ENCODE measurements at places on chromosomes 2 and 18. TPM values are rescaled to one million over a fixed set of nuclear protein-coding genes. Genes with fewer than 3 reads are reported as not detected.

GRCh38 chr2:107334306-107334705 is 448.3 kb upstream of the ST6GAL2 start:
- no peak for DNase-seq

GRCh38 chr2:134207589-134208209 is 46.2 kb upstream of the MGAT5 start:
- no peak for DNase-seq

KIAA2012 gene
- polyA plus RNA-seq = 0.13 TPM

GRCh38 chr2:134457765-134458472 is 204.0 kb downstream of the MGAT5 start:
- DNase-seq = no peak

NMUR1 gene
- polyA plus RNA-seq = not detected

C2orf80 gene
- not detected for polyA plus RNA-seq

DNA sequence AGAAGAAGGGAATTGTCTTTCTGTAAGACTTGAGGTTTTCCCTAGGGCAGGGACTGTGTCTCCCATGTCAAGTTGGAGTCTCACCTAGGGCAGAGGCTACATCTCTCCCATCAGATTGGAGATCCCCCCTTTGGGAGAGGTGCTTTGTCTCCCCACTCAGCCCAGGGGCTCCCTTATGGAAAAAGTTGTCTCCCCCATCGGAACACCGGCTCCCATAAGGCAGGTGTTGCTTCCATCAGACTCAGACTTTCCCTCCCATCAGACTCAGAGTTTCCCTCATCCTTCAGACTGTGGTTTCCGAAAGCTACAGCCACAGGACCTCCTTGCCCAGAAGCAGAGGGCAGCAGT is 5.8 kb downstream of the ANKRD53 start:
- DNase-seq = no peak

GCKR gene
- 0.47 TPM for polyA plus RNA-seq

DNA sequence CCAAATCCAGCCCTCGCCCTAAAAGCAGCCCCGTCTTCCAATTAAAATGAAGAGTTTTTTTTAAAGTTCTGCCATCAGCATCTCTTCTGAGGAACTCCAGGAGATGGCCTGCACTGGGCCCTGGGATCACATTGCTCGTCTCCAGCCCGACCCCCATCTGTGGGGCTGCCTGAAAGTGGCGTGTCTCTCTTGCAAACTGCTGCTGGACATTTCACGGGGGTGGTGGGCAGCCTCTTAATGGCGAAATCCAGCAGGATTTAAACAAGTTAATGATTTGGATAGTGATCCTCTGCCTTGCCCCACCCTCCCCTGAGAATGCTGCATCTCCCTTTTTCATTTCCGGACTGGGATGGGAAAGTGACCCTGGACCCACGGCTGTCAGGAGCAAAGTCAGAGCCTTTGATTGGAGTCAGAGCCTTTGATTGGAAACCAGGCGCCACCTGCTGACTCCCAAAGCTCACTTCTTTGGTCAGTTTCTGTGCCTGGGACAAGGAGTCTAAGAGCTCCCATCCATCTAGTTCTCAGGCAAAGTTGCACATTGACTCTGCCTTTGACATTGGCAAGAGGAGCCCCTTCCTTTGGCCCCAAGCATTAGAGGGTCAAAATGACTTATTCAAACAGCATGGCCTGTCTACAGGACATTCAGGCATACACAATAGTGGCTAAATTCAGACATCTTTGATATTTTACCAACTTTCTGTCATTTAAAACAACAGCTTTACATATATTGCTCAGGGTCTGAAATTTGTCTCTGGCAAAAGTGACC is 155.2 kb downstream of the SH3BP4 start:
- DNase-seq = no peak

NFATC1 gene
- 0.80 TPM for polyA plus RNA-seq

DNA sequence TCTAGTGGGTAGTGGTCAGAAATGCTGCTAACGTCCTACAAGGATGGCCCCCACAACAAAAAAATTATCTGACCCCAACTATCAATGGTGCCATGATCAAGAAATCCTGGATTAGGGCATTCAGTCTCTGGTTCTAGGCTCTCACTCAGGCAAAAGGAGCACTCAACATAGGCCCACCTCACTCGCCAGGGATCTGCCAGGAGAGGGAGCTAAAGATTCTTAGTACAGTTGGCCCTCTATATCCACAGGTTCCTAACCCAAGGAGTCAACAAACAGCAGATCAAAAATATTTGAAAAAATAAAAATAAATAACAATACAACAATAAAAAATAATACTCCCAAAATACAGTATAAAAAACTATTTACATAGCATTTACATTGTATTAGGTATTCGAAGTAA is 10.0 kb downstream of the SLC4A5 start:
- no peak for DNase-seq

- no peak for DNase-seq
Observed at GRCh38 chr2:20430461-20431300, 16.2 kb upstream of the RHOB start.

- DNase-seq = no peak
Observed at GRCh38 chr2:45004562-45005191, 4.6 kb downstream of the SIX2 start.

- no peak for DNase-seq
Observed at GRCh38 chr18:36314098-36314497, 16.6 kb downstream of the FHOD3 start.

CFC1 gene
- polyA plus RNA-seq = not detected

GRCh38 chr2:209933499-209934483 is 68.6 kb upstream of the RPE start:
- no peak for DNase-seq

IL36B gene
- not detected for polyA plus RNA-seq

DNA sequence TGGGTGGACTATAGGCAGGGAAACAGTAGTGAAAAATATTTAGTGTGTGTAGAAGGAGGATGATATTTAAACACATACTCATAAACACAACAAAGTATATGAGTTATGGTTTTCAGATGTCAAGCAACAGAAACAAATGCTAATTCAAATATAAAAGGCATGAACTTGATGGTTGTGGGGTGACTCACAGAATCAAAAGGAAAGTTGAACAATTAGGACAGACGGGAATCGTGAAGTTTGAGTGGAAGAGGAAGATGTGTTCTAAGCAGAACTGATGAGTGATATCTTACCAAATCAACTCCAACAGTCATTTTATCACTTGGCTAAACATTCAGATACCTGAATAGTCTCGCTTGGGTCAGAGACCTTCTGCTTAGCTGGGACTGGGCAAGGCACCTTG is 53.6 kb upstream of the ITGA6 start:
- no peak for DNase-seq

HAT1 gene
- 51.7 TPM for polyA plus RNA-seq

GRCh38 chr2:71884303-71885042 is 263.2 kb downstream of the CYP26B1 start:
- DNase-seq = no peak

DNA sequence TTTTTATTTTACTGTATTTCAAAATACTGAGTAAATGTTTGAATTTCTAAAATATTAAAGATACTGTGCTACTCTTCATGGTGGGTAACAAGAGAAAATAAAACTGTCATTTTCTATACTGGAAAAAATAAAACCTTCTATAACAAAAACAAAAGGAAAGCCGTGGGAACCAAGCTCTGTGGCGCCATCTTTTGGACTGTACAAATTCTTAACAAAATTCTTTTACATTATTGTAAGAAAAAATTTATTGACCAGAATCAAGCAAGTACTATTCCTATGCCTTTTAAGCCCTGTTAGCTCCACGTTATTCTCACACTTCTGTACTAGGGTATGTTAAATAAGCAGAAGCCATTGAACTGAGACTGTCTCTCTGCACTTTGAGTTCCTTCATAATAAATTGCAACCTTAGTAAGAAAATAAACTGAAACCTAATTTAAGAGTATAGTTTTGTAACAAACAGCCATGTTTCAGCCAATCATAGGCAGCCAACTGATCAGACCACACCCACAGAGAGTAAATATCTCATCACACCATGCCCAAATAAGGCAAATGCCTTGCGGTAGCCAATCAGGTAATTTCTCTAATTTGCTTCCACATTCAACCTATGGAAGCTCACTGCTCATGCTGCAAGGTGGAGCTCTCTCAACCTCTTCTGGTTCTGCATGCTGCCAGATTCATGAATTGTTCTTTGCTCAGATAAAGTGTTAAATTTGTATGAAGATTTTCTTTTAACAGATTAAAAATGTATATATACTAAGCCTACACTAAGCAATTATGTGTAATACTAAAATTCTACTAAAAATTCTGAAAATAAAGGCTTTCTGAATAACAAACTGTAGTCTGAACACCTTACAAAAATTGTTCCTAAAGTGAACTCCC is 42.2 kb downstream of the HIBCH start:
- DNase-seq = no peak

GRCh38 chr2:110877031-110877827 is 144.9 kb downstream of the ACOXL start:
- no peak for DNase-seq

DNA sequence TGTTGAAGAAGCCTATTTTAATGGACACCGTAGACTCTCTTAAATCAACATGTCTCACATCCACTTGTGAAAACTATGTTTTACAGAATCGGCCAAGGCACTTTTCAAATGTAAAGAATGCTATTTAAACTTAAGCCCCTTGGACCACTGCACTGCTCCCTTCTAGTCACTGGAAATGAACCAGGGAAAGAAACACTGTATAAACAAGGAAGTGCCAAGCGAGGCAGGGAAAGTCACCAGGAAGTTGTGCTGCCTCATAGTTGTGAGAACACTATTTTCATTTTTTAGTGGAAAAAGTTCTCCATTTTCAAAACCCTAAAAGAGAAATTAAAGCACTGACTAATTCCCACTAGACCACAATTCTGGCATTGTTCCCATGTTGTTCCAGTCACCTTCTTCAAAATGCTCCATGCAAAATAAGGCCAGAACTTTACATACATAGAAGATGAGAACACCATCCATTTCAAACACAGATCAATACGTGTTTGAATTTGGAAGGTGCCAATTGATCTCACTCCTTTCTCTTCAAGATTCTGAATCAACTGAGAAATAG is 13.5 kb downstream of the CCDC141 start:
- no peak for DNase-seq
